Chondrocyte (in vitro differentiated cells): ENCODE measurements at places on chromosomes 11 and 22.

- DNase-seq = no peak
Observed at GRCh38 chr11:14645015-14645912, 1.7 kb downstream of the PDE3B start.

DNA sequence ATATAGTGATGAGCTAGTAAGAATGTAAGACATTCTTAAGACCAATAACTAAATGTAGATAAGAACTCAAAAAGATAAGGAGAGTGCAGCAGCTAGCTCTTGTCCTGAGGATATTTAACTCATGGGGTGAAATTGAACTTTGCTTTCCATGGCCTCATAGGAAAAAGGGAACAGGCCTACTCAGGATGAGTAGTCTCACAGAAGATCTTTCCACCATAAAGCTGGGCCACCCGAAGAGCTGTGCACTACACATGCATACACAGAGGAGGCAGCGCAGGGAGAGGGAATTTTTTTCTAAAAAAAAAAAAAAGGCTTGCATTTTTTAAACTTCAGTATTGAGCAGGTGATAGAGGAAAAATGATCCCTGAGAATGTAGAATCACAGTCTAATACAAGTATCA is 59.9 kb upstream of the CFAP300 start:
- no peak for DNase-seq

- no peak for DNase-seq
Observed at GRCh38 chr22:17949642-17950473, 74.5 kb downstream of the MICAL3 start.

- DNase-seq = no peak
Observed at GRCh38 chr22:40585310-40585751, 51.2 kb downstream of the MRTFA start.

GRCh38 chr11:76201672-76202412 is 4.5 kb downstream of the WNT11 start:
- DNase-seq = no peak

DNA sequence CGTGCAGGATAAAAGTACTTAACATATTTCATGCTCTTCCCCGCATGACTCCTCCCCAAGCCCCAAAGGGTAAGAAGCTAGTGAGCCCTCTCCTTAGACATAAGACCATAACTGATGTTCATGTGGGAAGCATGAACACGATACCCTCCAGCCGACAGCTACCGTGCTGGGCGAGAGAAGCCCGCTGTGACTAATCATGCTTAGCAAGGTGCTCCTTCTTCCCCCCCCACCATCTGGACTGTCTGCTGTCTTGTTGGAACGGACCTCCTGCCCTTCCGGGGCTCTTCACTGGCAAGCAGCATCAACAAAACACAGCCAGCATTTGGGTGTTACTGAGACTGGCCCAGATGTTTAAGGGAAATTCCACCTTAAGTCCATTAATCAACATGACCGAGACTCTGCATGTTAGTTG is 200.6 kb downstream of the DBX1 start:
- DNase-seq = no peak
